ENCODE measurements at places on chromosomes 2 and 18.

DNA sequence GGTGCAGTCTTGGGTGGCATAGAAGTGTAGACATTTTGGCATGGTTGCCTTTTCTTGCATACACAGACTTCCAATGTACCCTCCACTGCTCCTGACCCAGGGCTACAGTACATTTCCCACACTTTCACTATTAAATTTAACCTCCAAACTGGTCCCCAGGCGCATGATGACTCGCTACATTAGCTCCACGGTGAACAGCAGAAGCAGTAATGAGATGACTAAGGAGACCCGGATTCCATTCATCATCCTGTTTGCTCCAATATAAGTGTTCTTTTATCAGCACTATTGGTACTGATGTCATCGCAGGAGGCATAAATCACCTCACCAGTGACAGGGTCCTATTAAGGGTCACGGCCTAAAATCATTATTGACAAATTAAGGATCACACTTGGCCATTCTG, 316.5 kb downstream of the EN1 start:
- DNase-seq, result no peak

GRCh38 chr2:230564805-230565779, 147.6 kb upstream of the CAB39 start:
- no peak for DNase-seq

DNA sequence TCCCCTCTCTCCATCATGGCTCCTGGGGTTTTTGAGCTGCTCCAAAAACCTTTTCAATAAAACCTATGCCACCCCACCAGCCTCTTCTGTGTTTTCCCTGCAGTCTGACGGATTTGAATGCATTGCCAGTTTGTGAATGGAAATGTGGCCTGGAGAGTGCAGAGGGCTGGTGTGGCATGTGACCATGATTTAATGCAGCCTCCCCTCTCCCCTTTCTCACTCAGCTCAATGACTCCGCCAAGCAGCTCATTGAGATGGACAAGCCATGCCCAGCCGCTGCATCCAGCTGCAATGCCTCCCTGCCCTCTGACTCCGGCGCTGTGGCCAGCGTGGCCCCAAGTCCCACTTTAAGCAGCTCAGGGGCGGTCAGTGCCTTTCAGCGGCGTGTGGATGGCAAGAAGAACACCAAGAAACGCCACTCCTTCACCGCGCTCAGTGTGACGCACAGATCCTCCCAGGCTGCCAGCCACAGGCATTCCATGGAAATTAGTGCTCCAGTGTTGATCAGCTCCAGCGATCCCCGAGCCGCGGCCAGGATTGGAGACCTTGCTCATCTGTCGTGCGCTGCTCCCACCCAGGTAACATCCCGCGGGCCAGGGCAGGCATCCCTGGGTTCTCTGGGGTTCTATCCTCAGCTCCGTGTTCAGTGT, 215.3 kb downstream of the SEPTIN10 start:
- DNase-seq, result no peak

GRCh38 chr18:3218819-3219218, 949 bp downstream of the MYOM1 start:
- DNase-seq, result no peak

- no peak for DNase-seq
These were observed 306.0 kb upstream of the COL3A1 start for GRCh38 chr2:188668017-188668680.

- no peak for DNase-seq
These were observed 59.7 kb downstream of the XDH start for GRCh38 chr2:31354837-31355236.

- no peak for DNase-seq
These were observed 96.7 kb downstream of the CCDC148 start for GRCh38 chr2:158359846-158360245.

- DNase-seq, result no peak
These were observed 93.5 kb downstream of the FAM124B start for GRCh38 chr2:224308272-224308911.

GRCh38 chr2:206456078-206456754, 12.9 kb downstream of the ADAM23 start:
- no peak for DNase-seq

DNA sequence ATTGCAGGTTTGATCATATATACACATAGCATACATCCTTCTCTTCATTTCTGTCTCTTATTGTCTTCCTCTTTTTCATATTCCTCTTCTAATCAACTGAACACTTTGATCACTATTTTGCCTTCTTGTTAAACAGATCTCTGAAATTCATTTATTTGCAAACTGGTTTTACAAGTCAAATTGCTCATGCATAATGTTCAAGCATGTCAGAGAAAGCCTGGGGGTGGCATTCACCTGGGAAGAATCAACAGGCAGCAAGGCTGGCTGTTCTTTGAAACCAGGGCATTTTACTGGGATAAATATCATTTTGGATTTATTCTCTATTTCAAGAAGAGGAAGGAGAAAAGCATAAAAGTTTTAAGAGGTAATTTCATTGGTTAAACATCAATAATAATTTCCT, 66.9 kb upstream of the LRATD1 start:
- DNase-seq, result no peak

DNA sequence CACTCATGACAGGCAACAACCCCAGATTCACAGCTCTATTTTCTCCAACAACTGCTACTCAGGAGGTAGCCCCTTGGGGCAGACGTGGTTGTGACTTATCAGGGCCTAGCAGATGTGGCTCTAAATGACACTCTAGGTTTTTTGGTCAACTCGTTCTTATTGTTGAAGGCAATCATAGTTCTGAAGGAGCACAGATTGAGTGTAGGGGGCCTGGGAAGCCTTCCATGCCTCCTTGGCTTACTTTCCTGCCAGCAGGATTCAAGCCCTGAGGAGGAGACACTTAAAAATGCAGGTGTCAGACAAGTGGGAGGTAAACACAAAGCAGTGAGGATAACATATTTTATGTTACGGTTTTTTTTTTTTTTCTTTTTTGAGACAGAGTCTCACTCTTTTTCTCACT, 23.5 kb upstream of the SUCLG1 start:
- no peak for DNase-seq
